ENCODE measurements at places on chromosomes 2 and 18.

DNA sequence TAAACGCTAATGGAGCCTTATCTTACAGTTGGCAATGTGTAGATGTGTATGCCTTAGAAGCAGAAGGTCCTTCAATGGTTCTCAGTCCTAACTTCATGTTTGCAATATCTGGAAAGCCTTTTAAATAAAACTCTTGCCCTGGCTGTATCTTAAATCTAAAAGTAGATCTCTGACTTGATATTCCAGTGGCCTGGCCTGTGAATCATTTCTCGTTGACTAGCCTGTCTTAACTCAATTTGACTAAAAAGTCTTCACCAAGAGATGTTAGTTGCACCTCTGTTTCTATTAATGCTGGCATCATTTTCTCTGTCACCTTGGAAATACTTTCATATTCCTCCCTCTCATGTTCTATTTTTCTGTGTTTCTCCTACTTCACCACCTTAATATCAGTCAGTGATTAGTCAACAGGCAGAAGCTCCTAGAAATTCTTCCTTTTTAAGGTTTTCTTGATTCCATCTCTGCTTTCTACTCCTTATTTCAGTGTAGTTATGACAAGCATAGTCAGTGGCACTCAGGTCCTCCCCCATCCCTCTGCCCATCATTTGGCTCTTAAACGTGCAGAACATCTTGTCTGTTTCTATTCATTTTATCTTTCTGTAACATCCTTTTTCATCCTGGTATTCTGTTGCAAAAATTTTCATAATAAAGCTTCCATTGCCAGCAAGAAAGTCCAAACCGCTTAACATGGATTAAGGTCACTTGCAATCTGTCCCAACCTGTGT is 4.3 kb downstream of the ITGAV start:
- no peak for DNase-seq

DNA sequence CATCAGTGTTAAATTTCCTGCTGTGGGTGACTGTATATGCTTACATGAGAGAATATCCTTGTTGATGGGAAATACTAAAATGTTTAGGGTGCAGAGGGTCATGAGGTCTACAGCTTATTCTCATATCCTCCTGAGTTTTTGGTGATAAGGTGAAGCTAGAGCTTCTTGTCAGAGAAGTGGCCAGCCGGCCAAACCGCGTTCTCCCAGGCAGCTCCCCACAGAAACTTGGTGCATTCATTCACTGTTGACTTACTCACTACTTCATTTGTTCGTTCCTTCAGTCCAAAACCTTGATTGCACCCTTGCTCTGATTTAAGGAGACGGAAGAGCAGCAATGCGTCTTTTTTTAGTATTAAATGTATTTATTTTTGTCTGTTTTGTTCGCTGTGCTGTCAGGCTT is 8.7 kb downstream of the SNED1 start:
- DNase-seq, result no peak

GRCh38 chr2:227150222-227150936 is 13.6 kb downstream of the COL4A4 start:
- DNase-seq, result no peak

- DNase-seq, result no peak
These were observed 58.8 kb upstream of the FZD5 start for GRCh38 chr2:207828361-207829057.

DNA sequence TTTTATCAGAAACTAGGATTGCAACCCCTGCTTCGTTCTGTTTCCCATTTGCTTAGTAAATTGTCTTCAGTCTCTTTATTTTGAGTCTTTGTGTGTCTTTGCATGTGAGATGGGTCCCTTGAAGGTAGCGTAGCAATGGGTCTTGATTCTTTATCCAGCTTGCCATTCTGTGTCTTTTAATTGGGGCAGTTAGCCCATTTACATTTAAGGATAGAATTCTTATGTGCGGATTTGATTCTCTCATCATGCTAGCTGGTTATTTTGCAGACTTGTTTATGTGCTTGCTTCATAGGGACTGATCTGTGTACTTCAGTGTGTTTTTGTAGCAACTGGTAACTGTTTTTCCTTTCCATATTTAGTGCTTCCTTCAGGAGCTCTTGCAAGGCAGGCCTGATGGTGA is 73.5 kb downstream of the EPC2 start:
- no peak for DNase-seq

DNA sequence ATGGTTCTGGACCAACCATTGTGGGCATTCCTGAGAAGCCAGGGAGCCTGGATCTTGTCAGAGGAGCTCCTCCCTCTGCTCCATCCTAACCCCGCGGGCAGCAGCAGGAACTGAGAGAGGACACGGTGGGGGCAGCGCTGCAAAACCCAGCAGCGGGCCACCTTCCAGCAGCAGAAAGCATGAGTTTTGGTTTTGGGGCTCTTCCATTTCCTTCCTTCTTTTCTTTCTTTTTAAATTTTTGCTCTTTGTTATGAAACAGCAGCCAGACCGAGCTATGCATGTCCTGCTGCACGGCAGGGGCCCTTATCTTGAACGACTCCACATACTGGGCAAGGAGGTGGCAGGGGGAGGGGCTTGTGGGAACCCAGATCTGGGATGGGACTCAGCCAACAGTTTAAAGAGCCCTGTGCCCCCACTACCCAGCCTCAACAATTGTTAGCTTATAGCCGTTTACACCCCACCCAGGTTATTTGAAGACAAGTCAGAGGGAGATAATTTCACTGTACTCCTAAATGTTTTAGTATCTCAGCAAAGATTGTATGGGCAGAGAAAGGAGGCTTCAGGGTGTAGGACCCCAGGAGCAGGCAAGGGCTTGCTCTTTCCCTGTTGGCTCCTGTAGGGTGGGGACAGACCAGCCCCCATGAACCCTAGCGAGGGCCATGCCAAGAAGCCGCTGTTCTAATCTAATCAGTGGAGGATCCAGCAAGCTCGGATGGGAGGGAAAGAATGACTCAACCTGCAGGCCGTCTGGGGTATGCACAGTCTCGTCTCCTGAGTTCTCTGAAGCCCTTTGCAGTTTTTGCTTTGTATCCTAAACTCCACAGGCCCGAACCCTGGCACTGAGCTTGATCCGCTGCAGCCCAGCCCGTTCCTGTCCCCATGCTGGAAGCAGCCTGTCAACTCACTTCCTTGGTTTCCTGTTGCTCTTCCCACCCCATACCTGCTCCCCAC is 75.3 kb downstream of the LRRFIP1 start:
- no peak for DNase-seq

DNA sequence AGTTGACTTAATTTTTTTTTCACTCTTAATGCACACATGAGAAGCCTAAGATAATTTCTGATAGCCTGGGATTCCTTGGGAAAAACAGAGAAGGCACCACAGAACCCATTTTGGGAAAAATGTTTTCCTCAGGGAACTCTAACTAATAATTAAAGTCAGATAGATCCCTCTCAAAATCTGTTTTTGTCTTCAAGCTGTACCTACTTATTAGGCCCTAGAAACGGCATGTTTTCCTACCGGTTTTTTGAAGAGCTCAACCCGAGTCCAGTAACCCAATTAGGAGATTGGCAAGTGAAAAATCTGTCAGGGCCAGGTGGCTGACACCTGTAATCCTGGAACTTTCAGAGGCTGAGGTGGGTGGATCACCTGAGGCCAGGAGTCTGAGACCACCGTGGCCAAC is 16.1 kb upstream of the PDK1 start:
- DNase-seq, result no peak

- DNase-seq, result no peak
These were observed 1500.4 kb downstream of the DPP10 start for GRCh38 chr2:115942800-115943199.

DNA sequence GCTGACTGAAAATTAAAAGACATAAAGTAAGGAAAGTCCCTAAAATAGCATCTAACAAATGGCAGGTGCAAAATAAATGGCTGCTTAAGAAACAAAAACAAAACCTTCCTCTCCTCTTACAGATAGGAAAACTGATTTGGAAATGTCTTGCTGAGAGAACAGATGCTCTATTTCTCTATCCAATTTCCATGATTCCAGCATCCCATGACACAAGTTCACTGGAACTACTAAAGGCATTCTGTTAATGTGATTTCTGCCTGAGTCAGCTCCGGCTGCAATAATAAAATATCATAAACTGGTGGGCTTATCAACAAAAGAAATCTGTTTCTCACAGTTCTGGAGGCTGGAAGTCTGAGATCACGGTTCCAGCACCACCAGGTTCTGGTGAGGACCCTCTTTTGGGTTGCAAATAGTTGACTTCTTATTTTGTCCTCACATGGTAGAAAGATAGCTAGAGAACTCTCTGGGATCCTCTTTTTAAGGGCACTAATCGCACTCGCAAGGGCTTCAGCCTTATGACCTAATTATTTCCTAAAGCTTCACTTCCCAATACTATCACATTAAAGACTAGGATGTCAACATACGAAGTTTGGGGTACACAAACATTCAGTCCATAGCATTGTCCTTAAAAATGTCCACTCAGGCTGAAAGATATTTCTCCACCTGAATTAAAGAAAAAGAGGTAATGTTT is 78.2 kb upstream of the GALNT3 start:
- no peak for DNase-seq

GRCh38 chr2:65420712-65421431 is 11.5 kb downstream of the SPRED2 start:
- no peak for DNase-seq

DNA sequence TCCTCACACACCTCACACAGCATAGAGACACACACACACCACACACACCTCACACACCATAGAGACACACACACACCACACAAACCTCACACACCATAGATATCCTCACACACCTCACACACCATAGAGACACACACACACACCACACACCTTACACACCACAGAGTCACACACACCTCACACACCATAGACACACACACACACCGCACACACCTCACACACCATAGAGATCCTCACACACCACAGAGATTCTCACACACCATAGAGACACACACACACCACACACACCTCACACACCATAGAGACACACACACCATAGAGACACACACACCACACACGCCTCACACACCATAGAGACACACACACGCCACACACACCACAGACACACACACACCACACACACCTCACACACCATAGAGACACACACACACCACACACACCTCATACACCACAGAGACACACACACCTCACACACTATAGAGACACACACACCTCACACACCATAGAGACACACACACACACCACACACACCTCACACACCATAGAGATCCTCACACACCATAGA is 270.6 kb downstream of the CYRIA start:
- DNase-seq, result no peak

DNA sequence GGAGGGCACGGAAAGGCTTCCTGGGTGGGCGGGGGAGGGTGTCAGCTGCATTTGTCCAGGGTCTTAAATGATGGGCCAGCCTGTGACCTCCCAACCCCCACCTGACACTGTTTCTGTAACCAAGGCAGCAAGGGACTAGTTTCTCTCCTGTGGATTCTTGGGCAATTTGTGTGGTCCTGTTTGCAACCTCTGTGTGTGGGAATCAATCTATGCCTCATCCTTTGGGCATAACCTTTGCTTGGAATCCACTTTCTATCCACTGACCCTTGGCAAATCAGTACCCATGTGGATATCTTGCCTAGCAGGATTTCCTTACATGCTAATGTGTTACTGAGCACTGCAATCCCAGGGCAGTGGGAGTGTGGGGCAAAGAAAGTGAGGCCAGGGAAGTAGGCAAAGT is 54.1 kb downstream of the GPR39 start:
- no peak for DNase-seq

GRCh38 chr2:73068147-73068546 is 3.4 kb downstream of the SFXN5 start:
- no peak for DNase-seq

- no peak for DNase-seq
These were observed 105.8 kb upstream of the LYPD6 start for GRCh38 chr2:149224543-149224942.

- no peak for DNase-seq
These were observed 41.1 kb downstream of the MYO7B start for GRCh38 chr2:127576433-127577207.

GRCh38 chr2:119645173-119645855 is 33.7 kb upstream of the TMEM177 start:
- DNase-seq, result no peak

DNA sequence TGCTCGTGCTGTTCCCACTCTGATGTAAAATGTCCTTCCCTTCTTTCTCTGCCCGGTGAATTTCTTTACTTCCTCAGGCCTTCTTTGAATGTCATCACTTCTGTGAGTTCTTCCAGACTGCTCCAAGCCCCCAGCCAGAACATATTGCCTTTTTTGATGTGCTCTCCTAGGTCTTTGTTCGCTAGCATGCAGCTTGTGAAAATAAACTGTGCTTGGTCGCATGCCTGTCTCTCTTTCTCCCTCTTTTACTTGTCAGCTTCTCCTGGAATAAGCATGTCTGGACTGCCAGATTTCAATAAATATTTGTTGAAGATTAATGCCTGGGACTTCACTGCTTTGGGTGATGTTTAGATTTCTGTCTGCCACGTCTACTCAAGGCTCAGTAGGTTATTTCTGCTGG is 82.7 kb upstream of the ARHGAP28 start:
- no peak for DNase-seq

DNA sequence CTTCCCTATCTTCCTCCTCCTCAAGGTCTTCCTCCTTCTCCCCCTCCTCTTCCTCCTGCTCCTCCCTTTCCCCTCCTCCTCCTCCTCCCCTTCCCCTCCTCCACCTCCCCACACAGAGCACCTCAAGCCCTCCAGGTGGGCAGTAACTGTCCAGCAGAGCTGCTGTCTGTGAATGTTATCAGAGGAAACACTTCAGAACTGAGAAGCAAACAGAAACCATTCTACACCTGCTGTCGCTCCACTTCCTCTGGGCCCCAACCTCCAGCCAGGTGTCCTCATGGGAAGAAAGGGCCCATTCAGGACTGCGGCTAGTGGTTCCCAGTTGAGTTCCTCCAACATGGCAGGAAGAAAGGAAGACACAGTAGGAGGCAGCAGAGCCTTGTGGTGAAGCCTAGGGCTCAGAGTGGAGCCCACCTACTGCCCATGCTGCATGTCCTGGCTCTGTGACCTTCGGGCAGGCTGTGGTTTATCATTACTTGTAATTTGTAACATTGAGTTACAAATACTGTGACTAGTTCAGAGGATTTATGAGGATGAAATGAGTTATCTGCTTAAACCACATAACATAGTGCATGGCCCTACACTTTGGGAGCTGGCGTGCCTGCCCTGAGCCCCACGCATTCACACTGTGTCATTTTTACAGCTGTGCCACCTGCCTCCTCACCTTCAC is 165.9 kb upstream of the ID2 start:
- DNase-seq, result no peak

GRCh38 chr2:222715742-222716141 is 44.3 kb downstream of the MOGAT1 start:
- DNase-seq, result no peak

DNA sequence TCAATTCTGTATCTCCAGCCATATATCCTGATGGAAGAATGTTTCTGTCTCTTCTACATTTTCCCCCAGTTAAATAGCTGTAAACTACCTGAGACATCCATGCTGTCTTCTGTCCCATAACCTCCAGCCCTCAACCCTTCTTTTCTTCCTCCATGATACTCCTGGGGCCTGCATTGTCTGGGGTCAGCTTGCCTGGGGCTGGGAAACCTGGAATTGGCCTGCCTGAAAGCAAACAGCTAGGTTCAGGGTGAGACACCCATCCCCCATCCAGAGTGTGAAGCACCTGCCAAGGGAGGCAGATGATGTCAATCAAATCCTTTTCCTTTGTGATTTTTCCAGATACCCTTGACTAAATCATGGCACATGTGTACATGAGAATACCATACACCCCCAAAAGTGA is 313.7 kb upstream of the MGAT5 start:
- no peak for DNase-seq

- no peak for DNase-seq
These were observed 21.2 kb downstream of the OSR1 start for GRCh38 chr2:19337202-19337601.

GRCh38 chr2:189570570-189571031 is 10.0 kb downstream of the SLC40A1 start:
- no peak for DNase-seq

- no peak for DNase-seq
These were observed 86.6 kb downstream of the COL5A2 start for GRCh38 chr2:189092936-189093335.

GRCh38 chr2:32357318-32358110 is 691 bp downstream of the BIRC6 start:
- DNase-seq, result no peak

Data from NCI-H524 treated with DMSO at 0.1 percent for 48 hours (cell line).